Esophagus squamous epithelium (tissue), 5 donors: ENCODE measurements at places on chromosomes 3 and 15. TPM values are rescaled to one million over a fixed set of nuclear protein-coding genes. Genes with fewer than 3 reads are reported as not detected.

RASGRF1 gene
- not detected for total RNA-seq

ILDR1 gene
- total RNA-seq, result 4.0 TPM

ADCY5 gene
- 7.2 TPM for total RNA-seq

DTX3L gene
- total RNA-seq, result 18.2 TPM

ALCAM gene
- total RNA-seq, result 4.6 TPM

ACKR4 gene
- 0.31 TPM for total RNA-seq

DAZL gene
- total RNA-seq, result not detected

ATP2B2 gene
- 0.31 TPM for total RNA-seq

PRICKLE2 gene
- total RNA-seq, result 29.2 TPM

CLSTN2 gene
- 3.8 TPM for total RNA-seq

KLHDC8B gene
- 34.6 TPM for total RNA-seq

GPR62 gene
- total RNA-seq, result 0.38 TPM

KBTBD13 gene
- not detected for total RNA-seq

AGBL1 gene
- not detected for total RNA-seq

AADACL2 gene
- total RNA-seq, result 0.47 TPM

ZNF619 gene
- 9.4 TPM for total RNA-seq

THSD4 gene
- total RNA-seq, result 110 TPM

ICE2 gene
- 7.0 TPM for total RNA-seq

KY gene
- not detected for total RNA-seq

FGF7 gene
- total RNA-seq, result 4.7 TPM

CKMT1A gene
- 72.7 TPM for total RNA-seq

ADIPOQ gene
- total RNA-seq, result not detected

CCNB2 gene
- total RNA-seq, result 33.3 TPM

HYAL1 gene
- 6.1 TPM for total RNA-seq

CYP1A2 gene
- not detected for total RNA-seq

CCDC80 gene
- 69.6 TPM for total RNA-seq

SH3GL3 gene
- 0.57 TPM for total RNA-seq

SLC24A5 gene
- total RNA-seq, result not detected

WNT7A gene
- total RNA-seq, result 0.91 TPM

LRRIQ4 gene
- not detected for total RNA-seq

GPR87 gene
- total RNA-seq, result 55.1 TPM

GREM1 gene
- 7.0 TPM for total RNA-seq

ACP3 gene
- total RNA-seq, result 22.1 TPM

AMOTL2 gene
- 54.5 TPM for total RNA-seq

GOLGA8M gene
- 0.57 TPM for total RNA-seq

TJP1 gene
- total RNA-seq, result 133 TPM
